ENCODE measurements at places on chromosomes 5 and 9. TPM values are rescaled to one million over a fixed set of nuclear protein-coding genes. Genes with fewer than 3 reads are reported as not detected.

Gene PCDHB7
- total RNA-seq = 1.0 TPM

Gene LCNL1
- total RNA-seq = 0.22 TPM

Gene BNIP1
- 13.2 TPM for total RNA-seq

Gene HTR4
- total RNA-seq = not detected

Gene SLC30A5
- 62.1 TPM for total RNA-seq

Gene CNOT6
- 33.7 TPM for total RNA-seq

Gene APBA1
- 5.9 TPM for total RNA-seq

Gene ZDHHC11B
- total RNA-seq = 0.29 TPM

DNA sequence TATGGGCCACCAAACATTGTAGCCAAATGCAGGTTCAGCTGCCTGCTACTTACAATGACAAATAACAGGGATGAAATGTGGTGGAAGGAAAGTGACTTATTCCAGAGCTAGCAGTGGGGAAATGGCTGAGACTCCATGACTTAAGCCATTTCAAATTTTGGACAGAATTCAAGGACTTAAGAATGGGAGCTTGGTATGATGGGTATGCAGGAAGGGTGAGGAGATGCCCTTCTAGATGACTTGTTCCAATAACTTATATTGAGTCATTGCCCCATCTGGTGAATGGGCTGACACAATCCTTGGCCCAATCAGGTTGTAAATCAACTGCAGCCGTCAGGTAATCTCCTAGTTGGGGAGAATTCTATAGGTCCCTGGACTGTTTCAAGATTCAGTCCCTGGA, 230.7 kb upstream of the SGCD start:
- no peak overlapping the region for H3K27ac ChIP-seq
- no peaks in the 10 kb centered on the region for H3K27me3 ChIP-seq
- no peaks in the 10 kb centered on the region for H3K36me3 ChIP-seq
- DNase-seq = peak; percentile 70
- H3K4me1 ChIP-seq = no peaks in the 10 kb centered on the region

DNA sequence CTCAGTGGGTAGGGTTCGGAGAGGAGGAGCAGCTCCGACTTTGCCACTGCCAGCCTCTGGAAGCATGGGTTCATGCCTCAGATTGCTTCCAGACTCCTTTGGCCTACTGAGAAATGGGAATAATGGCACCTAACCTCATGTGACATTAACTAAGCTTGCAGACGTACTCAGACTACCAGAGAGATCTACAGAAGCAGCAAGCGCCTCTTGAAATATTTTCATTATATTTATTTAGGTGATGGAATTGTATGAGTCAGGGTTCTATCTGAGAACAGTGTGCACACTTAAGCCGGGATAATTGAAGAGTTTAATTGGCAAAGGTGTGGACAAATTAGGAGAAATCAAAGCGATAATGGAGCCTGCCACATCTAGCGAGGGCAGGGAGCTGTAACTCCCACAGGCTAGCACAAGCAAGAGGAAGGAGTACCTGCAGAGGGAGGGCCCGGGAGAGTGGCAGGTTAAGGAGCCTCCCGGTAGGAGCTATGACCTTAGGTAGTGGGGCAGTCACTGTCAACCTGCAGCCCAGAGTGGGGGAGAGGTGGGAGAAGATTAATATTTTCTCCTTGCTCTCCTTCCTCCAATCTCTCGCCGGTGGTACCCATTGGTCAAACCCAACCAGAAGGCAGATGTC, 12.2 kb upstream of the PDZD2 start:
- H3K27ac ChIP-seq = no peak overlapping the region
- H3K36me3 ChIP-seq = no peaks in the 10 kb centered on the region
- no peak for DNase-seq

GRCh38 chr5:135398160-135398854, 724 bp downstream of the MACROH2A1 start:
- DNase-seq = no peak
- H3K4me1 ChIP-seq = peaks cover 39% of the 10 kb centered on the region
- H3K4me3 ChIP-seq = peak overlapping the region; percentile 79
- H3K27ac ChIP-seq = peak overlapping the region; percentile 87
- H3K36me3 ChIP-seq = no peaks in the 10 kb centered on the region
- no peaks in the 10 kb centered on the region for H3K27me3 ChIP-seq

- no peak overlapping the region for H3K27ac ChIP-seq
- no peaks in the 10 kb centered on the region for H3K36me3 ChIP-seq
These were observed 173.5 kb upstream of the PAPPA start for GRCh38 chr9:115980054-115980453.

- peak; percentile 59 for DNase-seq
- no peaks in the 10 kb centered on the region for H3K4me1 ChIP-seq
- H3K36me3 ChIP-seq = no peaks in the 10 kb centered on the region
- peaks cover 2% of the 10 kb centered on the region for H3K27me3 ChIP-seq
These were observed 49.8 kb upstream of the RPS23 start for GRCh38 chr5:82327941-82328340.

GRCh38 chr5:158874792-158875191, 224.9 kb downstream of the EBF1 start:
- H3K27me3 ChIP-seq = no peaks in the 10 kb centered on the region
- DNase-seq = no peak
- no peak overlapping the region for H3K27ac ChIP-seq
- H3K4me3 ChIP-seq = no peak overlapping the region
- H3K4me1 ChIP-seq = peaks cover 3% of the 10 kb centered on the region
- no peaks in the 10 kb centered on the region for H3K36me3 ChIP-seq

- DNase-seq = peak; percentile 62
- H3K27ac ChIP-seq = no peak overlapping the region
- no peaks in the 10 kb centered on the region for H3K36me3 ChIP-seq
- H3K27me3 ChIP-seq = no peaks in the 10 kb centered on the region
These were observed 66.7 kb downstream of the DAB2IP start for GRCh38 chr9:121718084-121718483.

DNA sequence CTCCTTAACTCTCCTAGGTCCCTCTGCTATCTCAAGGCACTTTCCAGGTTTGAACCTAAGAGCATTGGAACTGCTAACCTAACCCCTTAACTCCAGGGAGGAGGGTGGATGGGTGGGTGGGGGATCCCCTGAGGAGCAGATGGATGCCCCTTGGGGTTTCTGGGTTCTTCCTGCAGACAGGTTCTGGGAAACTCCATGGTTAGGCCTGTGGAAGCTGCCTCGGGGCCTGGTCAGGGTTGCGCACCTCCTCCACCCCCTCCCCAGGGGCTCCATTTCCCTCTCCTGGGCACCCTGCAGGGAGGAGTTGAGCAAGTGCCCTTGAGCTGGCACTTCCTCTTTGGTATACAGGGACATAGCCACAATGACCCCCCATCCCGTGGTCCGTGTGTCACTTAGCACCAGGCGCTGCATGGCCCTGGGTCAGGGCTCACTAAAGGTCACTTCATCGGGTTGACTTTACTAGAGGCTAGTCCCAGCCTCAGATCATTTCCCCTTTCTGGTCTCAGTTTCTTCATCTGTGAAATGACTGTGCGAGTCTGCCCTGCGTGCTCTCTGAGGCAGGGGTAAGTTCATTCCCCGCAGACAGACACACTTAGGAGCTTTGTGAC, 16.0 kb downstream of the CXXC5 start:
- no peaks in the 10 kb centered on the region for H3K36me3 ChIP-seq
- H3K4me1 ChIP-seq = peaks cover 73% of the 10 kb centered on the region
- no peak overlapping the region for H3K27ac ChIP-seq
- H3K27me3 ChIP-seq = no peaks in the 10 kb centered on the region

GRCh38 chr5:131384616-131385214, 120.9 kb downstream of the CDC42SE2 start:
- H3K27ac ChIP-seq = no peak overlapping the region
- no peaks in the 10 kb centered on the region for H3K27me3 ChIP-seq
- no peak overlapping the region for H3K4me3 ChIP-seq

- no peaks in the 10 kb centered on the region for H3K36me3 ChIP-seq
- H3K27me3 ChIP-seq = no peaks in the 10 kb centered on the region
- H3K27ac ChIP-seq = no peak overlapping the region
- H3K4me3 ChIP-seq = no peak overlapping the region
- peak; percentile 61 for DNase-seq
These were observed 27.0 kb upstream of the ALDOB start for GRCh38 chr9:101462558-101462957.

DNA sequence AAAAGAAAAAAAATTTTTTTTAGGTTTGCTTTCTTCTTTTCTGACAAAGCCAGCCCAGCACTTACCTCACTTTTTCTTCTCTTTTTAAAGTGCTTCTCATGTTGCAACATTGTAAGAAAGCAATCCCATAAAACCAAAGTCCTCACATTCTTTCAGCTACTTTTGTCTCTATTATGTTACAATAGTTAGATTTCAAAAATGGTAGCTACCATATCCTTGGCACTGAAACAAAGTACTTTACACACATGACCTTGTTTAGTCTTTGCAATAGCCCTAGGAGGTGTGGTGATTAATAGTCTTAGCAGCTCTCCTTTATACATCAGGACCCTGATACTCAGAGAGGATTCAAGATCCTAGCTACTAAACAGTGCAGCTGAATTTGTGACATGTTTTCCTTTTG, 23.5 kb upstream of the CARTPT start:
- no peak overlapping the region for H3K27ac ChIP-seq
- H3K27me3 ChIP-seq = peaks cover 7% of the 10 kb centered on the region
- no peaks in the 10 kb centered on the region for H3K36me3 ChIP-seq
- H3K4me1 ChIP-seq = no peaks in the 10 kb centered on the region
- peak; percentile 8 for DNase-seq
- H3K4me3 ChIP-seq = no peak overlapping the region

DNA sequence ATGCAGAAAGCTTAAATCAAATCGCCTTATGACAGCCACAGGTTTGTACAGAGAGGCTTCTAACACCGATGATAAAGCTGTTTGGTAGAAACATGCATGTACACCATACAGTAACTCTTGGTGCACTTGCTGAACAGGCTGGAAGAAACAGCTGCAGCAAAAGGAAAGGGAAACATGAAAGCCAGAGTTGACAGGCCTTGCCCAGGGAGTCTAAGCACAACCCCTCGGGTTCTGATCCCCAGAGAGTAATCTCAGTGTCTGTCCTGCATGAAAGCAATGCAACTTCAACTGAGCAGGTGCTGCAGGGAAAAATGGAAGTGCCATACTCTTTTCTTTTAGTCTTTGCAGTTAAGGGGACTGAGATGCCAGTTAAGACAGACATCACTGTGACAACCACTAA, 419.9 kb downstream of the BNC2 start:
- H3K36me3 ChIP-seq = no peaks in the 10 kb centered on the region
- no peak for DNase-seq
- H3K4me1 ChIP-seq = peaks cover 1% of the 10 kb centered on the region
- H3K27ac ChIP-seq = no peak overlapping the region
- H3K4me3 ChIP-seq = no peak overlapping the region

DNA sequence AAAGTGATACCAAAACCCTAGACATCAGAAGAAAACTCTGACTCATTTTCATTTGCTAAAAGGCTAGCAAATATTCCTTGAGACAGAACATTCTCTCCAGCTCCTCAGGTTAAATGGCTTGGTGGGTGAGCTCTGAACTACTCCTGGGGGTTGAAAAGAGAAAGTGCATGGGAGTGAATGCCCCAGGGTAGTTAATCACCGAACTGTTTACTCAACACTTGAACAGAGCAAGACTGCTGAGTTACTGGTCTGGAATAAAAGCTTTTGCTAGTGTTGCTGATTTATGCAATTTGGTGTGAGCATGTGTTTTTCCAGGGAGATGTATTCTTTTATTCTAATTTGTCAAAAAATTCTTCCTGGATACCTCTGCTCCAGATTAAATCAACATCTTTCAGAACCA, 88.3 kb upstream of the PRDM9 start:
- H3K36me3 ChIP-seq = no peaks in the 10 kb centered on the region
- H3K27ac ChIP-seq = no peak overlapping the region
- H3K4me1 ChIP-seq = no peaks in the 10 kb centered on the region
- no peak for DNase-seq

DNA sequence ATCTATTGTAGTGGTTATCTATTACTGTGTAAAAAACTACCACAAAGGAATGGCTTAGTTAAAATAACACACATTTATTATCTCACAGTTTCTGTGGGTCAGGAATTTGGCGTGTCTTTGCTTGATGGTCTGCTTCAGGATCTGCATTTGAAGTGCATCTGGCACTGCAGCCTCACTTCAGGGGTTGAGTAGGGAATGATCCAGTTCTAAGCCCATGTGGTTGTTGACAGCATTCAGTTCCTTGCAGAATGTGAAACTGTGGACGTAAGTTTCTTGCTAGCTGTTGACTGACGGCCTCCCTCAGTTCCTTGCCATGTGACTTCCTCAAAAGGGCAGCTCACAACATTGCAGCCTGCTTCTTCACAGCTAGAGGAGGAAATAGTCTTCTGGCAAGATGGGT, 2.1 kb upstream of the OGN start:
- H3K4me1 ChIP-seq = peaks cover 4% of the 10 kb centered on the region
- no peak overlapping the region for H3K27ac ChIP-seq
- no peaks in the 10 kb centered on the region for H3K36me3 ChIP-seq
- peak; percentile 49 for DNase-seq
- no peaks in the 10 kb centered on the region for H3K27me3 ChIP-seq
- H3K4me3 ChIP-seq = no peak overlapping the region

DNA sequence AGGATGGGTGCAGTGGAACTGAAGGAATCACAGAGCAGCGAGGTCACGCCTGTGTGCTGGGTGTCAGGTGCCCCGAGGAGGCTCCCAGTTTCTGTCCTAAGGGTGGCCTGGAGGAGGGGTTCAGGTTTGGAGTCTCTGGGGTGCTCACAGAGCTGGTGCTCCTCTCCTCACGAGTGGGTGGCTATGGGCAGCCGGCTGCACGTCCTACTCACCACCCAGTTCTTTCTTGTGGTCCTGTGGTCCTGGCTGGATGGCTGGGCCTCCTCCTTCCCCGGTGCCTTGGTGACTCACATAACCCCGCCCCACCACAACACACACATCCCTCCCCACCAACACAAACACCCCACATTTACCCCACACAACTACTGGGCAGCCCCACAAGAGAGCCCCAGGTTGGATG, 9.9 kb upstream of the PTGS1 start:
- peaks cover 9% of the 10 kb centered on the region for H3K4me1 ChIP-seq
- no peak overlapping the region for H3K27ac ChIP-seq
- H3K4me3 ChIP-seq = no peak overlapping the region
- DNase-seq = peak; percentile 37

- DNase-seq = peak; percentile 56
- no peaks in the 10 kb centered on the region for H3K27me3 ChIP-seq
- peaks cover 8% of the 10 kb centered on the region for H3K4me1 ChIP-seq
- H3K4me3 ChIP-seq = no peak overlapping the region
- H3K27ac ChIP-seq = no peak overlapping the region
- H3K36me3 ChIP-seq = no peaks in the 10 kb centered on the region
These were observed 22.4 kb upstream of the FCN2 start for GRCh38 chr9:134858051-134858841.

Data from astrocyte (in vitro differentiated cells and primary cell).